ENCODE measurements at places on chromosomes 2 and 18.

- no peak for DNase-seq
These were observed at the start of gene RAX for GRCh38 chr18:59272891-59273758. Gene RAX (minus strand): TSS chr18:59273454. CDS start chr18:59273206, 248 bp downstream.

DNA sequence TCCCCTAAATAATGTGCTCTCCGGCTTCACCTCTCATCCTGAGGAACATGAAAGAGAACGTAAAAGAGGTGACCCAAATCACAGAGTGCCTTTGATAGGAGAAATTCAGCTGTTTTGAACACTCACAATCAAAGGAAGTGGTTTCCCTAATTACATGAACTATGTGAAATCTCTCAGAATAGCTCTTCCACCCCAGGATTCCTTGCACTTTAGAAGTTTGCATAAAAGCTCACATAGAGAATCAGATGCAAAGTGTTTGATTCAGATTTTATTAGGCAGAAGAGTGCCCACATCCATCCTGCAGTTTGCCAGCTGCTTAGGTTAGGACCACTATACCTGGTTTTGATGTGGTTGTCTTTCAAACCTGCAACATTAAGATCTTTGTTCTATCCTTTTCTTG, 61.0 kb downstream of the MAP3K20 start:
- DNase-seq, result no peak

- no peak for DNase-seq
These were observed 518 bp upstream of the NFU1 start for GRCh38 chr2:69437751-69438154.

DNA sequence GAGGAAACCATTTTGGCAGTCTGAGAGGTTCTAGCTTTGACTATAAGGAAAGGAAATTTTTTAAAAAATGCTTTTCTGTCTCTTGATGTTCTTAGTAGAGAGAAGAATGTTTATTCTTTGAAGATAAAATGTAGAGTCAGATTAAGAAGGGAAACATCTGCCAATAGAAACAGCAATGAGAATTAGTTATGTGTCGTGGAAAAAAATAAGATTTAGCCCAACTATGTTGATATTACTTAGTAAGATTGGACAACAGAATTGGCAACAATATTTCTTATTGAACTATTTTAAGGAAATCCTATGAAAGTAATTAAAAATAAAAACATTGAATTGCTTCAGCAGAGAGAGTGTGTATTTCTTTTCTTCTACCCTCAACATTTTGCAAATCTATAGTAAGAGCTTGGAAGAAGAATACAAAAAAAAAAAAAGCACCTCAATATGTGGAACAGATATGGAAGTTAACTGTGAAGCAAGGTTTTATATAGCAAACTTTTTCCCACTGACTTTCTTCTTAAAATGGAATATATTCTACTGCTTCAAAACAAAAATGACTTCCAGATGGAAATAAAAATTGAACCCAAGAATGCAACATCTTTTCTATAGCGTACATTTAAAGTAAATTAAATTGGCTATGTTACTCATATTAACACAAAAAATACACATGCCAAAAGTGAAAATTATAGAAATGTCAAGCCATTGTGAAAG, 177.9 kb downstream of the FAM124B start:
- no peak for DNase-seq

GRCh38 chr18:64019922-64020756, 50.3 kb downstream of the SERPINB8 start:
- no peak for DNase-seq

All from activated CD4-positive, alpha-beta T cell treated with anti-CD3 and anti-CD28 coated beads for 4 hours (primary cell).